Renal cortex interstitium (tissue), 15 donors: ENCODE measurements at places on chromosomes 11 and 22. TPM values are rescaled to one million over a fixed set of nuclear protein-coding genes. Genes with fewer than 3 reads are reported as not detected.

Gene MRGPRX4
- polyA plus RNA-seq, result not detected

Gene GPHA2
- 1.6 TPM for polyA plus RNA-seq

- no peak for DNase-seq
Measured at GRCh38 chr11:64124147-64124546, 41.8 kb downstream of the MACROD1 start.

- DNase-seq, result no peak
Measured at GRCh38 chr11:10314199-10315072, 9.6 kb downstream of the ADM start.

DNA sequence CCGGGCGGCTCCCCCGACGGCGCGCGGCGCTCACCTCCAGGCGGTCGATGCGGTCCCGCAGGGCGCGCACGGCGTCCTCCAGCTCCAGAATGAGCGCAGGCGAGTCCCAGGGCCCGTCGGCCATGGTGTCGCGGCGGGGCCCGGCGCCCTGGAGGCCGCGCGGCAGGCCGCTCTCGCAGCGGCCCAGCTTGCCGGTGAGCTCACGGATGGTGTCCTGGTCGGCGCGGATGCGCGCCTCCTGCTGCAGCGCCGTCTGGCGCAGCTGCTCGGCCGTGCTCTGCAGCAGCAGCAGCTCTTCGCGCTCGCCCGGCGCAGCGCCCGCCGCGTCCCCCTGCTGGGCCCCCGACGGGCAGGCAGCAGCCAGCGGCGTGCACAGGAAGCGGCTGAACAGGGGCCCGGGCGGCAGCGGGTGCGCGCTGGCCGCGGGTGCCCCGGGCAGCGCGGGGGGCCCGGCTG lies 599 bp downstream of the NPTXR start:
- peak; percentile 70 for DNase-seq

DNA sequence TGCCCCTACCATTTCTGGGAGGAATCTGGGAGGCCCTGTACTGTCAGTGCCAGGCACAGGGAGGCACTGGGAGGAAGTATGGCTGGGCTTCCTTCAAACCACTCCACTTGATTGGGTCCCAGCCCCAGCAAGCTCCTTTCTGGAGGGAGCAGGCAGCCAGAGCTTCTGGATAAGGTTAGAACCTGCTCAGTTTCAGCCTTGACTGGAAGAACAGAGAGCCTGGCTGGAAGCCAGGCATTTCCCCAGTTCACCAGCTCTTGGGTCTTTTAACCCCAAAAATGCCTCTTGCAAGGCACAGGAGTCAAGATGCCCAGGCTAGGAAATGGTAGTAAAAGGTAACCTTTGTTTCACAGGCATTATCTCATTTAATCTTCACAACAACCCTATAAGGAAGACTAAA lies 9.0 kb upstream of the KCTD14 start:
- DNase-seq, result no peak

GRCh38 chr11:73637012-73637411 lies 9.4 kb upstream of the PLEKHB1 start:
- DNase-seq, result no peak

DNA sequence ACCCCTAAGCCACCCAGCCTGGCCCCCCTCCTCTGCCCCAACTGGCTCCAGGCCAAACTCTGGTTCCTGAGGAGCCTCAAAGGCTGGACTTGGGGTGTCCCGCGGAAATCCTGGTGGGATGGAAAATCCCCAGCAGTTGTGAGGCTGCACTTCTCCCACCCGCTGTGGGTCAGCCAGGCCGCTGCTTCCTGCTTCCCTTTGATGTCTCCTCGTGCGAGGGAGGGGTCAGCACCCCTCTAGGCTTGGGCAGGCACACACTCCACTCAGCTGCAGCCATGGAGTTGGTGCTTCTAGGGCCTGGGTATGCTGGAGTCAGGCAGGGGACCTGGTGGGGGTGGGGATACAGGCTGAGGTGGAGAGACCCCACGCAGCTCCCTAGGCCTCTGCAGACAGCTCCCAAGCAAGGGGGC lies 12.0 kb downstream of the KCNQ1OT1 start:
- no peak for DNase-seq
